ENCODE measurements at places on chromosomes 4 and X.

GRCh38 chrX:30674799-30675198 is 21.6 kb downstream of the GK start:
- DNase-seq, result no peak

DNA sequence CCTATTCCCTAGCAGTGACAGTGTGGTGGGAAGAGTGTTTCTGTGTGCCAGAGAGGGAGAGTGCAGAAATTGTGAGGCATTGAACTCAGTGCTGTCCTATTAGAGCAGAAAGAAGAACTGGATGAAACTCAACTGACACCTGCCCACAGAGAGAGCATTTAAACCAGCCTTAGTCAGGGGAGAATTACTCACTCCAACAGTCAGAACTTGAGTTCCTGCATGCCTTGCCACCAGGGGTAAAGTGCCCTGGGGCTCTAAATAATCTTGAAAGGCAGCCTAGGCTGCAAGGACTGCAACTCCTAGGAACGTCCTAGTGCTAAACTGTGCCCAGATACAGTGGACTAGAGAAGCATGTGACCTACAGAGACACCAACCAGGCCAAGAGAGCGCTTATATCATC is 12.8 kb downstream of the CYSLTR1 start:
- no peak for DNase-seq

- DNase-seq, result peak; percentile 2
These were observed 46.5 kb upstream of the HMX1 start for GRCh38 chr4:8917868-8918783.

GRCh38 chr4:47814618-47815295 is 23.1 kb downstream of the CORIN start:
- DNase-seq, result no peak

GRCh38 chr4:183797445-183798300 is 107.4 kb upstream of the STOX2 start:
- no peak for DNase-seq

- no peak for DNase-seq
These were observed 83.4 kb downstream of the TMEM164 start for GRCh38 chrX:110086162-110086915.

- no peak for DNase-seq
These were observed 157.7 kb upstream of the PITX2 start for GRCh38 chr4:110780538-110780937.

DNA sequence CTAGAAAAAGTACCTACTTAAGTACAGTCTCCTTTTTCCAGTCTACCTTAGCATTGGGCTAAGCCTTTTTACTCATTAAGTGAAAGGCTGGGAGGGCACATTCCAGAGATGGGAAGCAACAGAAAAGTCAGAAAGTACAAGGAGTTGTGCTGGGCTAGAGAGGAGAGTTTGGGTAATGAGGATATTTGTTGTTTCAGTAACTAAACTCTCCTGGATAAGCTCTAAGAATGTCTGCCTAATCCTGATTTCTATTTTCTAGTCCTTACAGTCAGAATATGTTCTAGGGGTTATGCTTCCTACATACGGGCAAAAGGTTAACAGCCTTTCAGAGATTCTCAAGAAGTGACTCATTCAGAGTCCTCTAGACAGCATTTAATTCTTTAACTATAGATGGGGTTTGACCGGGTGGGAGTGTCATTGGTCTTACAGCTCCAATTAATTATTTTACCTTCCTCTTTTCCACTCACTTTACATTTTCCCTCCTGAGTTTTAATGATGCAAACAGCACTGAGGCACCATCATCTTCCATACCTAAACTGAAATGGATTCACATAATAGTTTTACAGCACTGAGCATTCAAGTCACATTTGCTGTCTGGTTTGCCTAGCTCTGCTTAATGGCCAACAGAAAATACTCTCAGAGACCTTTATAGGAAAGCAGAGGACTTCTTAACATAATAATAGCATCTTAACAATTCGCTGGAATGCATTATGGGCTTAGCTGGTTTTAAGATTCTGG is 42.9 kb downstream of the USP26 start:
- no peak for DNase-seq

DNA sequence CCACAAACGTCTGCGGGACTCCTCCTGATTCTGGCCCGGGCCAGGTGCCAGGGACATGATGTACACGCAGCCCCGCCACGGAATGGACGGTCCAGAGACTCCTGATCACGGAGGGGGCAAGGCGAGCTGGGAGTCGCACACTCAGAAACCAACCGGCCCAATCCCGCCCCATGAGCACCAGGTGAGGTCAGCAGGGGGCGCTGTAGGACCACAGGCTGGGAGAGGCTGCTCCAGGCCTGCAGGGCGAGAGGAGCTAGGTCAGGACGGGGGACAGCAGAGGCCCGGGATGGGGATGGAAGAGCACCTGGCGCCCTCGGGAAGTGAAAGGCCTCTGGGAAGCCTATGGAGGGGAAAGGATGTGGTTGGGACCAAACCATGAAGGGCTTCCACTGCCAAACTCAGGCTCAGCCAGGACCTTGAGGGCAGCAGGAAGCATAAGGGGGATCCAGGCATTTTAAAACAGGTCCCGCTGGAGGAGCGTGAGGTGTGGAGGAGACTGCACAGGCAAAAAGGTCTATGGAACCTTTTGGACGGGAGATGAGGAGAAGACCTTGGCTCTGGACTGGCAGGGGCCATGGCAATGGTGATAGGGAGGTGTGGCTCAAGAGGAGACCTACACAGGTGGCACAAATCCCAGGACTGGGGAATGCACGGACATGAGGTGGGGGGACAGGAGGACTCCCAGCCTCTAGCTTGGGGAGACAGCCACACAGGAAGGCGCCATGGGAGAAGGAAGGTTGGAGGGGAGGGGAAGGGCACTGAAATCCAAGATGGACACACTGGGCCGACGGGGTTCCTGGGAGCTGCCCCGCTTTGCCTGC is 79.2 kb downstream of the MTMR1 start:
- peak; percentile 58 for DNase-seq

DNA sequence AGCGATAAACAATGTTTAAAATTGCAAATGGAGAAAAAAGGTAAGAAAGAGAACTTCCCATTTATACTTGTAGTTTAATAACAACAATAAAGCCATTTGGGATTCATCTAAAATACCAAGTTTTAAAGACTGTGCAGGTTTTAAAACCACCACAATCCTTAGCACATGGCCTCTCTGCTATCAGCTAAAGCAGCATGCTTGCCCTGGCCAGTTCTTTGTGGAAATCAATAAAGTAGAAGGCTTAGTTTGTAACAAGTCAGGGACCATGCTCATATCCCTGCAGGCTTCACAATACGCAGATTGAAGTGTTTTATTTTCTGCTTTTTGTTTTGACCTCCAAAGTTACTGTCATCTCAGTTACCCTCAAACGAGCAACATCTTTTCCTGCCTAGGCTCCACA is 249.5 kb downstream of the INPP4B start:
- no peak for DNase-seq

DNA sequence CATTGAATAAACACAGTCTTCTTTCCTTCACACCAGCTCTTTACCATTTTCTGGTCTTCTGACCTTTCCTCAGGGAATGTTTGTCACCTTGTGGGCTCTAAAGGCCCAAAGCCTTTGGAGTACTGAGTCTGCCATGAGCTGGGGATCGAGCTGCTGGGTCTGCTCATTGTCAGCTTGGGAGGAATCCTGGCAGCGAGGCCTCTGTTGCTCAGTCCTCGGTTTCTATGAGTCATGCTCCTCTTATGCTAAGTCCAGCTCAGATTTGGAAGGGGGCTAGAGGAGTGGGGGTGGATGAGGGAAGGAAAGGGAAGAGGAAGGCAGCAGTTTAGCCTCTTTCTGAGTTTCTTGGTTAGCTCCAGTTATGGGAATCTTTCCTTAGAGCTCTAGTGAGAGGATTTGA is 31.1 kb downstream of the NHSL2 start:
- DNase-seq, result no peak

DNA sequence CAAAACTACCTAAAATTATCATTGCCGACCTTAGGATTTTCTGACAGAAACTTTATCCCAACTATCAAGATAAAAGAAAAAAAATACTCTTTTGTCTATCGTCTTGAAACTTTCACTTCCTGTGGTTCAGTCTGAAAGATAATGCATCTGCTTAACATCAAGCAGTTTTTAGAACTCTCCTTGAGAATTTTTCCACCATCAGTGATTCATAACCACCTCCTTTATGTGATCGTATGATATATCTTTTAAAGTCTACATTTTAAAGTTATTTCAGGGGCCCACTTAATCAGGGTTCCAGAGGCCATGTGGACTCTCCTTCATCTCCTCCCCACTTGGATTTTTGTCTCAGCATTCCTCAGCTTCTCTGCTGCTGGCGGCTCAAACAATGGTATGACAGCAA is 272.8 kb upstream of the TENM3 start:
- no peak for DNase-seq

GRCh38 chr4:61828960-61829359 is 628.8 kb downstream of the ADGRL3 start:
- no peak for DNase-seq

GRCh38 chrX:124719060-124719459 is 372.7 kb downstream of the SH2D1A start:
- DNase-seq, result no peak

GRCh38 chr4:175509320-175509719 is 302.7 kb downstream of the GPM6A start:
- DNase-seq, result no peak

DNA sequence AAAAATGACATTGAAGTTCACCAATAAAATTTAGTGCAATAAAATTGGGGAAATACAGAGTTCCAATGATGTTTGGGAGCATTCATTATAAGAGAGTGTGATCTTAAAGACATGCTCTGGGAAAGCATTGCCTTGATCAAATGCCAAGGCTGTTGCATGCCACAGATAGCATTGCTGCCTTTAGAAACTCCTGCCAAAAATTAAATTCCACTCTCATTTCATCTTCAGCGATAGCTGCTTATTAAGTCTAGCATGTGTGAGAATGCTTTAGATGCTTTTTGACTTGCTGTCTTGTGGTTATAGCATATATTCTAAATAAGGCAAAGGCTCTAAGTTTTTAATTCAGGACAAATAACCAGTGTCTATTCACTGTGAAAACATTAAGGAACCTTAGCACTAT is 49.3 kb downstream of the NPNT start:
- no peak for DNase-seq

DNA sequence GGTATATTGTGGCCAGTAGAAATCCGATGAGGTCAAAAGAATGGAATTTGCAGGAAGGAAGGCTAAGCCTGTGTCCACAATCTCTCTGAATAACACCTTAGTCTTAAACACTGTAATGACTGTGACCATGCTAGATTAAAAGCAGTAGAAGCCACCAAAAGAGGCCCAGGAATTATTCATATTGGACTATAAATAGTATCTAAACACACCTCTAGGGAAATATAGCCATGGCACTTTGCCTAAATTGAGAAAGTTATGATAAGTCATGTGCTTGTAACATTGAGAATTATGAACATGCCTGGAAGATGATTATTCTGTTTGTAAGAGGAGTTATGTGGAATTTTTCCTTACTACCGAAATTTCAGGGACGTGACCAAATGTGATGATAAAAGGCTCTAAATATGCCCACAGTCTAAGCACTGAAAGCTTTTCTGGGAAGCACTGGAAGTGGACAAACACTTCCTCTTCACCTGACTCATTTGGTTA is 298.5 kb downstream of the KCTD8 start:
- DNase-seq, result no peak
